ENCODE measurements at places on chromosomes 13 and 19.

GRCh38 chr19:57406516-57407123 lies 4.3 kb upstream of the ZNF17 start:
- no peak for DNase-seq

GRCh38 chr13:50255639-50256038 lies 240.4 kb downstream of the KCNRG start:
- DNase-seq, result no peak

GRCh38 chr19:40214936-40215335 lies 3.2 kb downstream of the TTC9B start:
- DNase-seq, result no peak

DNA sequence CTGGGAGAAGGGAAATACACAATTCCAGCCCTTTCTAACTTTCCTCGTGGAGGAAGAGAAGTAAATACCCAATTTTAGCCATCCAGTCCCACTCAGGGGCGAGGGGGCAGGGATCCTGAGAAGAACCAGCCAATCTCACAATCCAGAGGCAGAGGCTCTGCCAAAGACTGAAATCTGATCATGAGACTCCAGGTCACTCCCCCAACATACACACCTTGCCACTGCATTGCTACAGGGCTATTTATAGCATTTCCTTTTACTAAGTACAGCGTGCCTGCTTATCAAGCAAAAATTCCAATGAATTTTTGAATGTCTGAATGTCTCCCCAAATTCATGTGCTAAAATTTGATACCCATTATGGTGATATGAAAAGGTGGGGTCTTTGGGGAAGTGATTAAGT lies 1687.5 kb downstream of the EFNB2 start:
- DNase-seq, result no peak

GRCh38 chr13:48586591-48587103 lies 53.8 kb upstream of the RCBTB2 start:
- no peak for DNase-seq

- DNase-seq, result no peak
These were observed 7.1 kb downstream of the KLF16 start for GRCh38 chr19:1856345-1856697.

- DNase-seq, result no peak
These were observed 65.1 kb downstream of the CHST8 start for GRCh38 chr19:33686687-33687480.

DNA sequence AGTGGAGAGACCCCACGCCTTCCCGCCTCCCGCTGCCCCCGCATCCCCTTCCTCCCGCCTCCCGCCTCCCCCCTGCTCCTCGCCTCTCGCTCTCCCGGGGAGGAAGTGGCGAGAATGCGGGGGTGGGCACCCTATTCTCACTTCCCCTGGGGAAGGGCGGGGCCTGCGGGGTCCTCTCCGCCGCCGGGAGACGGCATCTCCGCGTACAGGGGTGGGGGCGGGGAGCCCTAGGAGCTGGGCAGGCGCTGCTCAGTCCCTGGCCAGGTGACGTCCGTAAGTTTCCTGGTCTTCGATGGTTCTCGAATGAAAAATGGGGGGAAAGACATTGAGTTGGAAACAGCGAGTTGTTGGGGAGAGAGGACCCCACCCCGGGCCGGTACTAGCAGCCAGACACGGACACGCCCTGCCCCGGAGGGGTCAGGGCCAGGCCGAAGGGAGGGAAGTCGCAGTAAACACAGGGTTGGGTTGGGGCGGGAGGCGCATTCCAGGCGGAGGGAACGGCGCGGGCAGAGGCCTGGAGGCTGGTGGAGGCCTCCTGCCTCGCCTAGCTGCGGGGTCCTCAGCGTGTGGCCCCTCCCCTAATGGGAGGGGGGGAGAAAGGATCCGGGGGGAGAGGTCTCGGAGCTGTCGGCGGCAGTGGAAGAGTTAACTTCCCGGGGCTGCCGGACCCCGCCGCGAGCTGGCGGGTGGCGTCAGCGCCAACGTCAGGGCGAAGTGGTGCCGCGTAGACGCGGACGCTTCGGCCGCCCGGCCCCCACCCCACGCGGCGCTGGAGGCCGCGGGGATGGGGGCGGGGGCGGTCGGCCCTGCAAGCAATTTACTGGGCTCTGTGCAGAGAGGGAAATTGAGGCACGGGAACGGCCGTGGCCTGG lies 10.4 kb upstream of the JUND start:
- DNase-seq, result no peak

- peak; percentile 74 for DNase-seq
These were observed 67.8 kb downstream of the GADD45B start for GRCh38 chr19:2543463-2544442.

DNA sequence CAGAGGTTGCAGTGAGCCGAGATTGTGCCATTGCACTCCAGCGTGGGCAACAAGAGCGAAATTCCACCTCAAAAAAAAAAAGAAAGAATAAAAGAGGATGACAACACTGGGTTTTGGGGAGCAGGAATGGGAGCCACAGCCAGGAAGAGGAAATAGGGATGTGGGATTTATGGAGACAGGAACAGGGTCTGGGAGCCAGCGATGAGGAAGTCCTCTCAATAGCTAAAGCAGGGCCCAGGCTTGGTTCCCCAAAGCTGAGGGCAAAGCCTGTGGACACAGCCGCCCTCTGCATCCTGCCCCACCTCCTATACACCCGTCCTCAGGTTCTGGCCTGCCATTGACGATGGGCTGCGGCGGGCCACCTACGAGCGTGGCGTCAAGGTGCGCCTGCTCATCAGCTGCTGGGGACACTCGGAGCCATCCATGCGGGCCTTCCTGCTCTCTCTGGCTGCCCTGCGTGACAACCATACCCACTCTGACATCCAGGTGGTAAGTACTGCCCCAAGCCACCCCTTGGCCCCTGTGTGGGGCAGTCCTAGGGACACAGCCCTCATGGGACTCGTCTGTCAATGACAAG lies 13.6 kb downstream of the HIPK4 start:
- DNase-seq, result no peak

GRCh38 chr13:49366841-49367240 lies 77.0 kb downstream of the CAB39L start:
- no peak for DNase-seq

- no peak for DNase-seq
These were observed 79.7 kb upstream of the MBNL2 start for GRCh38 chr13:97142452-97142851.

DNA sequence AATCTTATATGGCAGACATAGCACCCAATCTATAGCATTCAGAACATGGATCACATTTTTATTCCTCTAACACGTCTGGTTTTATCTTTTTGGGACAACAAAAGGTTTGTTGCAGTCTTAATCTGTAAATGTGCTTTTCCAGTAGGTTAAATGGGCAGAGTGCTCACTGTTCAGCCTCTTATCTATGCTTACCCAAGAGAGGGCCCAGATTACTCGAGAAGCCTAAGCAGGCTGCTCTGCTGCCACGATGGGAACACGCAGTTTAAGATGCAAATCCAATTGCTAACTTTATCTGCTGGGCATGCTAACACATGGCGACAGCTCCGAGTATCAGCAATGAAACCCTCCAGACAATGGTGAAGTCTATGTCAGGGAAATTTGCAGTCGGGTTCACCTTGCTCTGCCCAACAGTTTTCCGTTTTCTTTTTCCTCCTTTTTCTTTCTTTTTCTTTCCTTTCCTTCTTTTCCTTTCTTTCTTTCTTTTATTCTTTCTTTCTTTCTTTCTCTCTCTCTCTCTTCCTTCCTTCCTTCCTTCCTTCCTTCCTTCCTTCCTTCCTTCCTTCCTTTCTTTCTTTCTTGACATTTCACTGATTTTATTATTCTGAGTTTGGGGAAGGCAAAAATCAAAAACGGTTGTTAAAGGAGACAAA lies 115.3 kb downstream of the RBM26 start:
- DNase-seq, result no peak

GRCh38 chr19:44643605-44644401 lies at the start of gene PVR:
Gene PVR (plus strand): TSS chr19:44643910. CDS start chr19:44644097, 187 bp downstream.
- peak; percentile 46 for DNase-seq

DNA sequence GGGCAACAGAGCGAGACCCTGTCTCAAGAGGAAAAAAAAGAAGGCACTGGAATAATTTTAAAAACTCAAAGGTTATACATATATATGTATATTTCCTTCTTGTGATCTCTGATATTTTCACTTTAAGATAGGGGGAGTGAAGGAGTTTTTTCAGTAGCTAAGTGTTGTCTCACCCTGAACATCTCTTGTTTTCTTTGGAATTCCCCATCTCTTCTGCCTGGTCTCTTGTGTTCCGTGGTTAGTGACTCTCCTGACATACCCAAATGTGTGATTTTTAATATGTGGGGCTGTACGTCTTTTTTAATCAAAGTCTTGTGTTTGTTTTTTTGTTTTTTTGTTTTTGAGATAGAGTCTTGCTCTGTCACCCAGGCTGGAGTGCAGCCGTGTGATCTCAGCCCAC lies 15.3 kb upstream of the KCTD4 start:
- no peak for DNase-seq

DNA sequence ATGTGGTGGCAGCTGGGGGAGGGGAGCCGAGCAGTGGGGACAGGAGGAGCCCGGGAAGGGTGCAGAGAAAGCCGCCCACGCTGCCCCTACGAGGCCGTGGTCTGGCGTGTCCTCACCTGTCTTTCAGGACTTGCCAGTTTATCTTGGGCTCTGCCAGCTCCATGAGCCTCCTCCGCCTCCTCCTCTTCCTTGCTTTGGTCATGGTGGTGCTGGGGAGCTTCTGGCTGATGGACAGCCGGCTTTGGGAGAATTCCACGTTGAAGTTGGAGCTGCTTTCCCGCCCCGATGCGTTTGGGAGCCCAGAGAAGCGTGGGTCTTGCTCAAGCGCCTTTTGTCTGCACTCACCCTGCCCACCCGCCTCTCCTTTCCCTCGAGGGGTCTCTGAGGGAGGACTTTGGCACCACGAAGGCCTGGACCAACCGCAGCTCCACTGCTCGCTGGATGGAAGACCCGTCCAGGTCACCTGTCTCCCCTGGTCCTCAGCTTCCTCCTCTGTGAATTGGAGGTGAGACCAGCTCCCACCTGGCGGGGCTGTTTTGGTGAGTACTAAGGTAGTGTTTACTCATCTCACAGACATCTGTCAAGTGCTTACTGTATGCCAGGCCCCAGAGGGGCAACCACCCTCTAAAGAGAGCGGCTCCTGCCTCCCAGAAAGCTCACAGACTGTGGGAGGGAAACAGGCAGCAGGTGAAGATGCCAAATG lies 29.7 kb upstream of the MIER2 start:
- no peak for DNase-seq

GRCh38 chr13:30030141-30030750 lies 179.8 kb upstream of the UBL3 start:
- no peak for DNase-seq

GRCh38 chr13:20431687-20432384 lies 93.8 kb downstream of the CRYL1 start:
- DNase-seq, result no peak

DNA sequence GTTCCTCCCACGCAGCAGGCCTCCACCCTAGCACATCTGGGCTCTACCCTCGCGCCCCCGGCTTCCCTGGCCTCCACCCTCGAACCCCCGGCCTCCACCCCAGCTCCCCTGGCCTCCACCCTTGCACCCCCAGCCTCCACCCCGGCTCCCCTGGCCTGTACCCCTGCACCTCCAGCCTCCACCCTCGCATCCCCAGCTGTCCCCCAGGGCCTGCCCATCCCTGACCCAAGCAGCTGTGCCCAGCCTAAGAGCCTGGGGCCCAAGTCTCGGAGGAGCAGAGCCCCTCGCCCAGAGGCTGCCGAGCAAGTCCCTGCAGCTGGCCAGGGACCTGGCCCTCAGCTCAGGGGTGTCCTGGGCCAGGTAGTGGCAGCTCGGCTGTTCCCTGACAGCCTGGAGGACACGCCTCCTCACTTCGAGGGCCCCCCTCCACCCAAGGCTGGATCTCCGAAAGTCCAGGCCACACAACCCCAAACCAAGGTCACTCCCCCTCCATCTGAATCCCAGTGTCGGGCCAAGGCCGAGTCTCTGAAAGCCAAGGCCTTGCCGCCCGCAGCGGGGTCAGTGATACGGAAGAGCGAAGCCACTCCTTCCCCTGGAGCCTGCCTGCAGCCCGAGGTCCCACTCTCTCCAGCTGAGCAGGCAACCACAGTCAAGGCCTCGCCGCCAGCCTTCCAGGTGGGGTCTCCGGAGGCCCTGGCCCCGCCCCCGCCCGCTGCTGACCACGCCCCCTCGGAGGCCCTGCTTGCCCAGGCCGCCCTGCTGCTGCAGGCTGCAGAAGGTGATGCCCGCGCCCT lies 7.9 kb upstream of the ARHGAP33 start:
- no peak for DNase-seq

DNA sequence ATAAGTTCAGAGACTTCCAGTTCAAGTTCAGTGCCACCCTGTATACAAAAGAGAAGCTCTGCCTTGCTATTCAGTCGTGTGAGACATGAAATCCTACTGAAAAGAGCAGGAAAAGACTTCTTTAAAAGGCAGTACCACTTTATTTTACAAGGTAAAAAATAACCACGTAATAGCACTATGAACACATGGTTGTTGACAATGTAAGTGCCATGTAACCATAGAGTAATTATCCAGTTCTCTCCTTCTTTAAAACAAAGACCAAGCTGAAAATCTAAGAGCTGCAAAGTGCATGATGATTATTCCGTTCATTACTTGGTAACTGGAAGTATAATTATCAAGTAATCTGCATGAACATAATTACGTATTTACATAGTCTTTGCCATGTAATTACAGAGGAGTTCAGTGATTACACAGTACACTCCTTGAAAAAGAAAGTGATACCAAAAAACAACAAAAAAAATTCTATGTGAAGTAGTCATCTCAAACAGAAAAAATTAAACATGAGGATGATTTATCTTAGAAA lies 288.7 kb downstream of the EFNB2 start:
- no peak for DNase-seq

DNA sequence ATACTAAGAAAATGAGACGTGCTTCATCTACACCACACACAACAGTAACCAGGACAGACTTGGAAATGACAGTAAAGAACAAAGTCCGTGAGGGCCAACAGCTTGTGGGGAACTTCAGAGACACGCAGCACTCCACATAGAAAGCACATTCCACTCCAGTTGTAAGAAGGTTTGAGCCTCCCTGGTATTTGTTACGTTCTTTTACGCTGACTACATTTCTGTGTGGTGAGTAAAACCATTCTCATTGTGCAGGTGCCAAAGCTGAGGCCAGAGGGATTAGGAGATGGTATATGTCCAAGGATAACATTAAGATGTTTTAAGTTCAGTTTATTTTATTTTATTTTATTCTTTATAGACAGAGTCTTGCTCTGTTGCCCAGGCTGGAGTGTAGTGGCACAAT lies 1189.9 kb downstream of the UQCRFS1 start:
- DNase-seq, result no peak

- no peak for DNase-seq
These were observed 162.5 kb downstream of the LMO7 start for GRCh38 chr13:75798353-75799255.

DNA sequence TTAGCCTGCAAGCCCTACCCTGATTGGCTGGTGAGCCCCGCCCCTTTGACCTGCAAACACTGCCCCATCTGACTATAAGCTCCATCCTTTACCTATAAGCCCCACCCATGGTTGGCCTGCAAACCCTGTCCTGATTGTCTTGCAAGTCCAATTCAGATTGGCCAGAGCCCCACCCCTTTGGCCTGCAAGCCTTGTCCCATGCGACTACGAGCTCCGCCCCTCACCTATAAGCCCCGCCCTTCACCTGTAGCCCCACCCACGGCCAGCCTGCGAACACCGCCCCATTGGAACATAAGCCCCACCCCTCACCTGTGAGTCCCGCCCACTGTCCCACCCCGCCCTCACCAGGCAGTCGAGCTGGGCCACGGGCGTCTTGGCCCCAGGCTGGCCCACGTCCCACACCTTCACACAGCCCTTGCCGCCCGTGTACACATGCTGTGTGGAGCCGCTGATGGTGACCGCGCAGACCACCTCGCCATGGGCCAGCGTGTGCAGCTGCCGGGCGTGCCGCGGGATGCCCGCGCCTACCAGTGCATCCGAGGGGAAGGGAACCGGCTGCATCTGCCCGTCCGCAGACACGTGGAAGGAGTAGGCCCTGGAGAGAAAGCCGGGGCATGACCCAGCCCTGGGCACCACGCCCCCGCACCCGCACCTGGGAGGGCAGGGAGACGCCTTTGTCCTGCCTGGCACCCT lies 22.9 kb downstream of the TLE2 start:
- no peak for DNase-seq

Measured in GOT3 (cell line).